T1000 (cell line): ENCODE measurements at places on chromosomes 3 and 15.

DNA sequence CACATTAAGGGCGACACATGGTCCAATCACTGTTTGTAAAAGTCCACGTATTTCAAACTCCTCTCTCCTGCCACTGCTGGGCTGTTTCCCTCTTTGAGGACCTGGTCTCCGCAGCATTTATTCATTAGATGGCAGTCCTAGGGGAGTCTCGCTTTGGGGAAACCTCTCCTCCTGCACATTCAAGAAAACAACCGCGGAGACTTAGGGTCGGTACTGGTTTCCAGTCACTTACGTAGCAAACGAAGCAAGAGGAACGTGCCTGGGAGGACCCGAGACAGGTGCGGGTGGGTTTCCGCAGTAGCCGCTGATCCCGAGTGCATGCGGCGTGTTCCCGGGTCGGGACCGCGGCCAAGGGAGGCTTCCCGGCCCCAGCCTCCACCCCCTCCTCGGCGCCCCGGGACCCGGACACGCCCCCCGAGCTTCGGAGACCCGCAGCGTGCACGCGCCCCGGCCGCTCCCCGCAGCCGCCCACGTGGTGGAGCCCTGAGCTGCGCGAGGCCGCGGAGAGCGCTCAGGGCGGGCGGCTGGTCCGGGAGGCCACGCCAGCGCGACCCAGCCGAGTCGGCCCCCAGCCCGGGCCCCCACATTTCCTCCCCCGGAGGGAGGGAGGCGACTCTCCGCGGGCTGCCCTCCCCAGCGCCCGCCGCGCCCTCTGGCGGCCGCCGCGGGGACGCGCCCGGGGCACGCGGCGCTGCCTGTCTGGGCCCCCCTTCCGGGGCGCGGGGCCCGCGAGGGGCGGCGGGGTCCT, 1.1 kb upstream of the IGF1R start:
- peak; percentile 36 for DNase-seq

GRCh38 chr3:33716227-33716626, 1.8 kb downstream of the CLASP2 start:
- no peak for DNase-seq

DNA sequence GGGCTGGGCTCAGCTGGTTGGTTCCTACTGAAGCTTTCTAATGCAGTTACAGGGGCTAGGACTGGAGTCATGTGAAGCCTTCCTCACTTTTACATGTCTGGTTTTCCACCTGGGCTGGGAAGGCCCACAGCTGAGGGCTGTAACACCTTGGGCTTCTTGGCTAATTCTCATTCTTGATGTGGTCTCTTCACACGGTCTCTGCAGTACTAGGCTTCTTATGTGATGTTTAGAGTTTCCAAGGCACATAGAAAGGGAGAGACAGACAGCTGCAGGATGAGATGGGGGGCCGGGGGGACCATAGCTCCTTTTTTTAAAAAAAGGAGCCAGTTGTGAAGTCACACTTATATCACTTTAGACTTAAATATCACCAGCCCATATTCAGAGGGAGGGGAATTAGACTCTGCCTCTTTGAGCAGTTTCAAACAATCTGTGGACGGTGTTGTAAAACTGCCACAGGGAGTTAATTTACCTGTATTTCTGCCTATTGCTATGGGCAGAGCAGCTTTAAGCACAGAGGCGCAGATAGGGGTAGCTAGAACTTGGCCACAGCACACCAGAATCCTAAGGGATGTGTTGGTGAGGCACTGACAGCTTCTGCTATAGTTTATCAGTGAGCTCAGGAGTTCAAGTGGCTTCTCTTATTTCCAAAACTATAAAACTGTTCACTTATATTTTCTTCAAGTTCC, 46.7 kb downstream of the NKIRAS1 start:
- no peak for DNase-seq

GRCh38 chr3:114011059-114011797, 45.1 kb downstream of the CCDC191 start:
- DNase-seq, result no peak
